ENCODE measurements at places on chromosomes 6 and 20. TPM values are rescaled to one million over a fixed set of nuclear protein-coding genes. Genes with fewer than 3 reads are reported as not detected.

Gene SLA2
- total RNA-seq, result not detected

Gene SLC32A1
- total RNA-seq, result not detected

Gene C20orf204
- total RNA-seq, result 0.47 TPM

Gene PLN
- total RNA-seq, result 0.10 TPM

Gene OPN5
- total RNA-seq, result not detected

Gene RING1
- total RNA-seq, result 21.6 TPM

Gene ABHD16B
- not detected for total RNA-seq

All from myocyte (in vitro differentiated cells).